ENCODE measurements at places on chromosomes 2 and 18.

DNA sequence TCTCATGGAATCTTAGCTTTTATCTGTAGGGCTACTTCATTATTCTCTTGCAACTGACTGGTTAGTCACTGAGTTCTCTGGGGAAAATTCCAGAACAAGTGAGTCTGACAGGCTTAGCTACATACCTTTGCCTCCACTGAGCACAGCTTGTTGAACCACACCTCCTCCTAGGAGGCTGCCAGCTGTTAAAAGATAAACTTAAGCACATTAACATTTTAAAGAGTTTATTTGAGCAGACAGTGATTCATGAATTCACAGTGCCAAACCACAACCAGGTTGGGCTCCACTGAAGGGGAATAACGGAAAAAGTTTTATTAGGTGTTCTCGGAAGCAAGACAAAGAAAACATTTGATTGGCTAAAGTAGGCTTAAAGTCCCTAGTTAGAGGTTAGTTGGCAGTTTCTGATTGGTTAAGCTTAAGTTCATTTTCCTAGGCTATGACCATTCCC is 12.5 kb upstream of the SLC38A11 start:
- H3K27me3 ChIP-seq: no peaks in the 10 kb centered on the region
- H3K36me3 ChIP-seq: no peaks in the 10 kb centered on the region
- no peak overlapping the region for H3K4me3 ChIP-seq
- no peak overlapping the region for H3K27ac ChIP-seq

DNA sequence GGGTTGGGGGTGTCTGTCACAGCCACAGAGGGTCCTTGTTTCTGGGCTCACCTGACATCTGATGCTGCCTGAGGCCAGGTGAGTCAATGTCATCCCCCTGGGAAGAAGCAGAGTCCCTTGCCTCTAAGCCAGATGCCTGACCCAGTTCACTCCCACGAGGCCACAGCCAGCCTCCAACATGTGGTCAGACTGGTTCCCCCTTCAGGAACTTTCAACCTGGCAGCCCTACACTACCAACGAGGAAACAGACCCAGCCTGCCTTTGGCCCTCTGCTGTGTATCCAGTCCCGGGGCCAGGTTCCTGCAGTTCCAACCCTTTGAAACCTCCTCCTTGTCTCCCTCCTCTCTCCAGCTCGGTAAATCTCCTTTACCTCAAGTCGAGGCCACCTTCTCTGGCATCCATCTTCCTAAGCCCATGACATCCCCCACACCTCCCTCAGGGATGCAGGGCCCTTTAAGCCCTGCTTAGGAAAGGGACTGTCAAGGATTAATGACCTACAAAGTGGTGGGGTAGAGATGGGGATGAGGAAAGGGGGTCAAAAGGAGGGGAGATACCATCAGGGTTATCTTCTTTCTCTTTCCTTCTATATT is 49.2 kb upstream of the SMAD2 start:
- H3K27me3 ChIP-seq: peaks cover 18% of the 10 kb centered on the region
- H3K27ac ChIP-seq: no peak overlapping the region
- no peak overlapping the region for H3K4me3 ChIP-seq
- DNase-seq: no peak
- no peaks in the 10 kb centered on the region for H3K4me1 ChIP-seq

GRCh38 chr18:46069524-46069923 is 2.5 kb downstream of the PSTPIP2 start:
- H3K4me3 ChIP-seq: no peak overlapping the region
- peaks cover 12% of the 10 kb centered on the region for H3K27me3 ChIP-seq
- DNase-seq: no peak
- peaks cover 27% of the 10 kb centered on the region for H3K4me1 ChIP-seq

- no peak overlapping the region for H3K27ac ChIP-seq
- no peaks in the 10 kb centered on the region for H3K27me3 ChIP-seq
- no peak for DNase-seq
- H3K4me1 ChIP-seq: no peaks in the 10 kb centered on the region
- no peak overlapping the region for H3K4me3 ChIP-seq
Observed at GRCh38 chr2:4903656-4904348, 788.4 kb upstream of the SOX11 start.

DNA sequence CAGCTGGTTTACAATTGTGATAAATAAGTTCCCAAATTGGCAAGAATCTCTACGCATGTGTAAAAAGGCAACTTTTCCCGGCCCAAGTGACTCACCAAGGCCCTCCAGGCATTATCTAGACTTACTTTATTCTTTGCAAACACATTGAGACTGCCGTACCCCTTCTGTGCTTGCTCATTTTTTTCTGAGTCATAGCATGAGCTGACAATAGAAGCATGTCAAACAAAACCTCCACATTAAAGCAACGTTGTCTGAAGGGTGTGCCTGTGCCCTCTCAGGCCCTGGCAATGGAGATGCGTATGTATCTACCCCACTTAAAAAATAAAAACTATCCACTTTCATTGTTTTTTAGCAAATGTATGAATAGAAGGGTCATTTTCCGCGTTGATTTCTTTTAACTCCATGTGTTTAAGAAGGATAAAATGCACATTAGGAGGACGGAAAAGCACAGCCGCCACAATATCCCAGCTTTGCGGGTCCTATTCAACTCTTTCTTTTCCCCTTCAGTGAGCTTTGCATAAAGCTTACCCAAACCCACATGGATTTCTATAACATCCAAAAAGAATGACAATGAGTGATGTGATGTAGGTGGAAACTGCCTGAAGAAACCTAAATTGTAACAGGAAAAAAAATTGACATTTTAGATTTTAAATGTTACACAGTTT is 298.2 kb downstream of the CDCA7 start:
- no peak overlapping the region for H3K27ac ChIP-seq
- no peak overlapping the region for H3K4me3 ChIP-seq
- H3K27me3 ChIP-seq: peaks cover 14% of the 10 kb centered on the region

- H3K27ac ChIP-seq: no peak overlapping the region
- no peaks in the 10 kb centered on the region for H3K36me3 ChIP-seq
- peaks cover 28% of the 10 kb centered on the region for H3K27me3 ChIP-seq
- peaks cover 2% of the 10 kb centered on the region for H3K4me1 ChIP-seq
Observed at GRCh38 chr2:46487667-46488335, 8.4 kb downstream of the TMEM247 start.

GRCh38 chr2:23836971-23837565 is 89.9 kb downstream of the ATAD2B start:
- no peaks in the 10 kb centered on the region for H3K27me3 ChIP-seq
- H3K4me3 ChIP-seq: no peak overlapping the region
- H3K27ac ChIP-seq: no peak overlapping the region
- DNase-seq: no peak
- H3K4me1 ChIP-seq: no peaks in the 10 kb centered on the region

- DNase-seq: no peak
- no peaks in the 10 kb centered on the region for H3K4me1 ChIP-seq
- H3K36me3 ChIP-seq: no peaks in the 10 kb centered on the region
- no peaks in the 10 kb centered on the region for H3K27me3 ChIP-seq
- H3K4me3 ChIP-seq: no peak overlapping the region
- H3K27ac ChIP-seq: no peak overlapping the region
Observed at GRCh38 chr2:18237298-18237697, 323.2 kb downstream of the RDH14 start.

- no peaks in the 10 kb centered on the region for H3K27me3 ChIP-seq
- H3K4me1 ChIP-seq: peaks cover 33% of the 10 kb centered on the region
- no peak overlapping the region for H3K27ac ChIP-seq
- H3K36me3 ChIP-seq: no peaks in the 10 kb centered on the region
- no peak for DNase-seq
Observed at GRCh38 chr2:134201533-134201932, 52.3 kb upstream of the MGAT5 start.

GRCh38 chr2:107927034-107927534 is 59.2 kb upstream of the SLC5A7 start:
- no peaks in the 10 kb centered on the region for H3K27me3 ChIP-seq
- no peaks in the 10 kb centered on the region for H3K36me3 ChIP-seq
- no peak overlapping the region for H3K4me3 ChIP-seq
- no peaks in the 10 kb centered on the region for H3K4me1 ChIP-seq
- no peak for DNase-seq

DNA sequence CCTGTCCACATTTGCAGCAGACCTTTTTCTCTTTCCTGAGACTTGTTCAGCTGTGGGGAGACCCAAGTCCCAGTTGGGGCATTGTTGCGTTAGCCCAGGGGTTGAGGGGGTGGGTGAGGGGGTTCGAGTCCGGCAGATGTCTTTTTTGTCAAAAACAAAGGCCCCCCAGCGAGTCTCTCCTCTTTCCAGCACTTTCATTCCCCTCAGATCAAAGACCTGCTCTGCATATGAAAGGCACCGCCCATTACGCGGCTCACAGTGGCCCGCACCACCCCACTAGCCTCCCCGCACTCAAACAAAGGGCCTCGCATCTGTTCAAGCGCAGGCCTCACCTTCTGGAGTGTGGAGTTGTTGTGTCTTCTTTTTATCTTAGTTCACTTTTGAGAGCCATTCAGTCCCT is 25.2 kb downstream of the TRABD2A start:
- peak overlapping the region; percentile 97 for H3K27ac ChIP-seq
- H3K27me3 ChIP-seq: no peaks in the 10 kb centered on the region
- peaks cover 95% of the 10 kb centered on the region for H3K4me1 ChIP-seq
- peak overlapping the region; percentile 69 for H3K4me3 ChIP-seq
- H3K36me3 ChIP-seq: peaks cover 86% of the 10 kb centered on the region

DNA sequence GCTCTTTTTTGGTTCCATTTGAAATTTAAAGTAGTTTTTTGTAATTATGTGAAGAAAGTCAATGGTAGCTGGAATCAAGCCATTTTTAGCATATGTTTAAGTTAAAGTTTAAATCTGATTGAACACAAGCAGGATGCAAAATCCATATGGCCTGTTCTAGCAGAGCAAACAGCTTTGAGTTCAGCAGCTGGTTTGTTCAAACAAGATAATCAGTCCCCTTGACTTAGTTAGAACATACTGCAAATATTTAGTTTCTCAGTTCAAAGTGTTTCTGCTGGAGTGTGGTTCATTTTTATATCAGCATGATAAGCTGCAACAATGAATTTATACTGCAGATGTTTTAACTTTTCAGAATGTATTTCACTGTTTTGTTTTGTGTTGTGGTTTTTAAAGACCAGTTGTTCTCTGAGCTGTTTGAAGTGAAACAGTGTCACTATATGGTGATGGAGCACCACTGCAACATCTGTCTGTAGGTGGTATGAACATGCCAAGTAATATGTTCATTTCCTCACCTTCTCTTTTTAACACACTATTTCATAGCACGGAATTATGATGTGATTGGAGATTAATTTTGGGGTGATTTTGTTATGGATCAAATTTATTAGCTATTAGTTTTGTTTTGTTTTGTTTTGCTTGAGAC is 125.3 kb downstream of the COL4A4 start:
- H3K4me3 ChIP-seq: no peak overlapping the region
- no peak overlapping the region for H3K27ac ChIP-seq
- H3K36me3 ChIP-seq: no peaks in the 10 kb centered on the region
- no peak for DNase-seq

- peaks cover 9% of the 10 kb centered on the region for H3K27me3 ChIP-seq
- H3K27ac ChIP-seq: no peak overlapping the region
- H3K4me1 ChIP-seq: no peaks in the 10 kb centered on the region
- no peak for DNase-seq
- H3K36me3 ChIP-seq: no peaks in the 10 kb centered on the region
- no peak overlapping the region for H3K4me3 ChIP-seq
Observed at GRCh38 chr2:200101922-200102321, 146.5 kb downstream of the MAIP1 start.

DNA sequence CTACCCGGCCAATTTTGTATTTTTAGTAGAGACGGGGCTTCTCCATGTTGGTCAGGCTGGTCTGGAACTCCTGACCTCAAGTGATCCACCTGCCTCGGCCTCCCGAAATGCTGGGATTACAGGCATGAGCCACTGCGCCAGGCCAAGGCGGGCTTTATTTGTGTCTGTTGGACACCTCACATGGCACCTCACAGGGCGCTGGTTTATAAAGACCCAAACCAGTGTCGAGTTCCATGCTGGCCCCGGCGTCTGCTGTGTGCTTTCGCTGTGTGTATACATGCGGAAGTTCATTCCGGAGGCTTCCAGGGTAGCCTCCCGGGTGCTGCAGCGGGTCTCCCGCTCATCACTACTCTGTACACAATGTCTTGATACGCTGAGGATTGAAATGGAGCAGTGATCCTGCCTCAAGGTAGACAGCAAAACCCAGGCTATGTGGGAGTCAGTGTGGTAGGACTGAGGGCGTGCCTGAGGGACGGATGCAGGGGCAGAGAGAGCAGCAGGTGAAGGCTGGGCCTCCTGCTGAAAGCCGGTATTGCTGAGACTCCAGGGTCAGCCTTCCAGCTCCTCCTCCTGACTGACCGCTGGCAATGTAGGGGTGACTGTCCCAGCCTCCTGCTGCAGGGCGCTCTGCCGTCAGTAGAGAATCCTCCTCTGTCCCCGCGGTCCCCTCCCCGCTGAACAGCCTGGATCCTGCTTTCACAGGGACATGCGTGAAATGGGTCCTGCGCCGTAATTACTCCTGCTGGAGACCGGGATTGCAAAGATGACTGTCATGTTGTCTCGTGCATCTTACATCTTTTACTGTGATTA is 22.7 kb downstream of the LDLRAD4 start:
- no peaks in the 10 kb centered on the region for H3K4me1 ChIP-seq
- no peaks in the 10 kb centered on the region for H3K27me3 ChIP-seq
- H3K4me3 ChIP-seq: no peak overlapping the region
- no peak overlapping the region for H3K27ac ChIP-seq

- no peaks in the 10 kb centered on the region for H3K27me3 ChIP-seq
- peak within 1 kb of the TSS; percentile 97 for H3K27ac ChIP-seq
- H3K4me1 ChIP-seq: peaks cover 52% of the 10 kb centered on the region
- H3K36me3 ChIP-seq: peaks cover 15% of the 10 kb centered on the region
- peak; percentile 70 for DNase-seq
- H3K4me3 ChIP-seq: peak within 1 kb of the TSS; percentile 100
Observed at GRCh38 chr2:64019083-64019974, at the start of gene VPS54. TSS of gene VPS54 (minus strand) at chr2:64019428. CDS start at chr2:63983999, 35,429 bp downstream.

DNA sequence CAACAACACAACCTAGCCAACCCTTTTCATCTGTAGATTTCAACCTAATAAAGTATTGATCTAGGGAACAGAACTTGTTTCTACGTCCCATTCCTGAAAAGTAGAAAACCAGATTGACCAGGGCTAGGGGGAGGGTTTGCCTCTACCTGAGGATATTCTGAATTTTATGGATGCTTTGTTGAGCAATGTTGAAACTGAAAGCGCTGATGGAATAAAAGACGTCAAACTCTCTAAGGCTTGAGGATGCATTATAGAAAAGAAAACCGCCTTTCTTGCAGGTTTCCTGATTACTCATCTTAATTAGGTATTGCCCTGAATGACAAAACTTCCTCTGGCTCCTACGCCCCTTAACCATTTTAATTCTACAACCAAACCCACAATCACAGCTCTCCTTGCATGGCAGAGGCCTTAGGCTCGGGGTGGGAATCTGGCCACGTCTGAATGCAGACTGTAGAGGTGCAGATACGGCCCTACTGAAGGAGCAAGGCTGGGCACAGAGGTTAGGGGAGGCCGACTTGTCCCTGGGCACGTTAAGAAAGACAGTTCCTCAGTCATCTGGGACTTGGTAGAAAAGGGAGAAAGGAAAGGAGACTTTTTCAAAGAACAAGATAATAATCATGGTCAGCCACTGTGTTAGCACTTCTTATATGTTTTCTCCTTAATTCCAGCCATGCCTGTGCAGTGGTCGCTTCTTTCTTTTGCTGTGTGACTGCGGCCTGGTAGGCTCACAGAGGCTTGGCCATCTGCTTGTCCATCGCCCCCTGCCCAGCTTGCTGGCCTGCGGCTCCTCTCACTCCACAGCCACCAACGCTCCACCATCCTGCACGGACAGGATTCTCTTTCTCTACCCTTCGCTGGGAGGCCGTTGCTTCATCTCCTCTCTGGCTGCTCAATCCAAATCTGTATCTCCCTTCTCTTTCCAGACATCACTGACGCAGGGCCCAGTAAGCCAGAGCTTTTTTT is 209.5 kb downstream of the VAPA start:
- peaks cover 11% of the 10 kb centered on the region for H3K27me3 ChIP-seq
- H3K4me1 ChIP-seq: no peaks in the 10 kb centered on the region
- no peaks in the 10 kb centered on the region for H3K36me3 ChIP-seq
